GM12864 (cell line): ENCODE measurements at places on chromosomes 7 and 10.

GRCh38 chr7:18655506-18655905 lies 160.0 kb downstream of the HDAC9 start:
- DNase-seq: no peak

GRCh38 chr7:2006231-2006771 lies 226.4 kb downstream of the MAD1L1 start:
- DNase-seq: no peak

DNA sequence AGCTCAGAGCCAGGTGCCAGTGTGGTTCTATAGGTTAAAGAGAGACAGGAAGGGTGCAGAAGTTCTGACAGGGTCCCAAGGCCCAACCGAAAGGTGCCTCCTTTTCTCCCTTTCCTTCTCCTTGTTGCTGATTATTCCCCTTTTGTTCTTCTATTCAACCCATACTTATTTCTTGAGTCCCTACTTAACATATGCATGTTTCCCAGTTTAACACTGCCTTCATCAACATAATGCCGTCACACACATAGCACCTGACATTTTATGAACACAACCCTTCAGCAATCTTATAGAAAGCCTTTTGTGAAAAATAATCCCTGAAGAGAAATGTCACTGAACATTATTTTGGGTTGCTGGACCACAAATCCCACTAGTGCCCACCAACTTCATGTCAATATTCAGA lies 39.1 kb downstream of the SORBS1 start:
- no peak for DNase-seq

DNA sequence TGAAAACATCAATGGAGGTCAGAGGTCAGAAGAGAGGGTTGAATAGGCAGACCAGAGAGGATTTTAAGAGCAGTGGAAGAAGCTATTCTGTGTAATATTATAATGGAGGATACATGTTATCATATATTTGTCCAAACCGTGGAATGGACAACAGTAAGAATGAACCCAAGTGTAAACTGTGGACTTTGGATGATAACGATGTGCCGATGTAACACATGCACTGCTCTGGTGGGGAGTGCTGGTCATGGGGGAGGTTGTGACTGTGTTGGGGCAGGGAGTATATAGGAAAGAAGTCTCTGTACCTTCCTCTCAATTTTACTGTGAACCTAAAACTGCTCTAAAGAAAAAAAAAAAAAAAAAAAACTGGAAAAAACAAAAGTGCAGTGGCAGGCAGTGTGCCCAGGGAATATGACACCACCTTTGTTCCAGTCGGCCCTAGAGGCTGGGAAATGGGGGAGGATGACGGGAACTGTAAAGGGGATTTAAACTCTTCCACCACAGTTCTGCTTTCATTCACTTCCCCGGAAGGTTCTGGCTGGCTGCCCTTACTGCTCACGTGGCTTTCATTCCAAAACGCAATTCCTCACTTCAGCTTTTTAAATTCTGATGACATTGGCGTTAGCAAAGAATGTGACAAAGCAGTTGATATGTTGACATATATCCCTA lies 113.7 kb upstream of the ANKRD1 start:
- DNase-seq: no peak

DNA sequence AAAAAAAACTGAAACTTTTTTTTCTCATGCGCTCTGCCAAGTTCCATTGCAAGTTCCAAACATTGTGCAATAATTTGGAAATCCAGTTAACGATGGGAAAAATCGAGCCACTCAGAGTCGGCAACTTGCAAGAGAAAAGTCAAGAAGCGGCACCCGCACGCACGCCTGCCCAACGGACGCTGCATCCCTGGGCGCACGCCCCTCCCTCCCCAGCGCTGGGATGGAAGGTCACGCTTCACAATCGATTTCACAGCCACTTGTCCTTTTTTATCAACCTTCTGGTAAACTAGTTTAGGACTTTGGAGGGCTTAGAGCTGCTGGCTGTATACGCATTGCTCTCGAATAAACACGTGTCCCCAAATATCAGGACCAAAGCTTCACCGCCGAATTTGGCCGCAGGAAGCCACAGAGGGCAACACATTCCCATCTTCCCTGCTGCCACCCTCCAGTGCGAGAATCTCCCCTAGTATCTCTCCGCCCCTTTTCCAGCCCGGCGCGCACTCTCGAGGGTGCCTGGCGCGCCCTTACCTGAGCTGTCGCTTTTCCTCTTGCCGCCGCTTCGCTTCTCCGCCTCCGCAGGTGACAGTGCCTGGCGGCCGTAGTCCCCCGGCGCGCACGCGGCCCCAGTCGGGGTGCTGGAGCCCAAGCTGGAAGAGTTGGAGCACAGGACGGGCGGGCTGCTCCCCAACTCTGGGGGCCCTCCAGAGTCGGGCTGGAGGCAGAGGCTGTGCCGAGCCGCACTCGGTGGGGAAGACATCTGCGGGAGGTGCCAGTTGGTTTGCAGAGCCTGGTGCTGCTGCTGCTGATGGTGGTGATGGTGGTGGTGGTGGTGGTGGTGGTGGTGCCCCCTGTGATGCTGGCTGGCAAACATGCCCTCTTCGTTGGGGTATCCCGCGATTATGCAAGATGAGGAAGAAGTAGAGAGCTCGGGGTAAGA lies 857 bp downstream of the MEOX2 start:
- no peak for DNase-seq

DNA sequence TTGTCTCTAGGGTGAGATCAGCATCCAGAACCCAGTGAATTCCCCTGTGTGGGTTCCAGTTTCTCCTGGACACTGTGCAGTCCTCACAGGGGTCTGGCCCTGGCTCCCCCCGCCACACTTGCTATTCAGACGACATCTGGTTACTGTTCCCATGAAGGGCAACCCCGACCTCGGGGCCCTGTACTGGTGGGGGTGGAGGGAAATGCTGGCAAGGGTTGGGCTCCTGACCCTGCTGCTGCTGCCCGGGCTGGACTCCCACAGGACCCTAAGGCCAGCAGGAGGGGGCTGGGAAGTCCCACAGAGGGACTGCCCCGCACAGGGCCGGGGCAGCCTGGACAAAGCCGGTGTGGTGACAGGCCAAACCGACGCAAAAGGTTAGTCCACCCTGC lies 768 bp upstream of the CPA1 start:
- DNase-seq: no peak

DNA sequence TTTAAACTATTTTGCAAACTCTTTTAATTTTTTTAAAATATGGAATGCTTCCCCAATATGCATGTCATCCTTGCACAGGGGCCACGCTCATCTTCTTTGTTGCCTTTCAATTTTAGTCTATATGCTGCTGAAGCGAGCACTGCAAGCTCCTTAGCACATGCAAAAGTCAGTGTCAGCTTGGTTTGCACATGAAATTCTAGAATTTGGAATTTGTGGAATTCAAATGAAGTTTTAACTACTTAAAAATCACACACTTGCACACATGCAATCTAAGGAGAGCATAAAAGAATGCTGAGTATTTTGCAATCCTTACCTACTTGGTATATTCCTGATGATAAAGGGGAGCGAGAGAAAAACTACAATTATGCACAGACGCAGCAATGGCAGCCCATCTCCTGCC lies 78.3 kb upstream of the ATP6V0A4 start:
- DNase-seq: no peak

DNA sequence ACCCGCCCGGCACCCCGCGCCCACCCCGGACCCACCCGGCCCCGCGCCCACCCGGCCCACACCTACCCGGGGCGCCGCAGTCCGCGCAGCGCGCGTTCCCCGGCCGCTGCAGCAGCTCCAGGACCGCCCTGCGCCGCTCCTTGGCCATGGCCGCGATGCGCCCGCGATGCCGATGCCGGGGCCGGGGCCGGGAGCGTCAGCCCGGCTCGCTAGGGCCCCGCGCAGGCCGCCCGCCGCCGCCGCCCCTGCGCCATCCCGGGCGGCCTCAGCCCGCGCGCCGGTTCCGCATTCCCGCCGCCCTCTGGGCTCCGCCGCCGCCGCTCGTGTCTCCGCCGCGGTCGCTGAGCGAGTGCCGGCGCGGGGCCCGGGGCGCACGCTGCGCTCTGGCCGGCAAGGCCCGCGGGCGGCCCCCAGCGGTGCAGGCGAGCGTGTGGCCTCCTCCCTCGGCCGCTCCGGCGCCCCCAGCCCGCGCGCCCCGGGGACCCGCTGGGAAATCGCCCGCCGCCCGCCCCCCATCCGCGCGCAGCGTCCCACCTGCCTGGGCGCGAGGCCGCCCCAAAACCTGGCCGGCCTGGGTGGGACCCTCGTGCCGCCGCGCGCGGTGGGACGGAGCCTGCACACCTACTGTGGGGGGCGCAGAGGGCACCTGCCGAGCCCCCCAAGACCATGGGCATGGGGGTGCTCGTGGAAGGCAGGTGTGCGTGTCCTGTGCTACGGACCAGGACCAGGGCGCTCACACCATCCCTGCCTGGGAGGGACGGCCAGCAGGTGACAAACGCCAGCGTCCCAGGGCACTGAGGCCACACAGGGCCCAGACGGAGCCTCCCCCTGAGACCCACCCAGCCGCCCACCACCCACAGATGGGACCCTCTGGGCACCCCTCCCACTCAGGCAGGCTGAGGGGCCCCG lies at the start of gene ADAP1:
Gene ADAP1 (minus strand): TSS at position 351 of the 909 bp plus-strand sequence. CDS start 203 bp downstream, at position 148.
- no peak for DNase-seq

- DNase-seq: no peak
Measured at GRCh38 chr7:128954830-128955802, 17.4 kb downstream of the IRF5 start.

- DNase-seq: no peak
Measured at GRCh38 chr7:89377219-89377618, 581.7 kb upstream of the TEX47 start.

- DNase-seq: no peak
Measured at GRCh38 chr7:106423821-106424475, 139.2 kb upstream of the NAMPT start.

- no peak for DNase-seq
Measured at GRCh38 chr7:133676805-133677370, 424.0 kb downstream of the EXOC4 start.

GRCh38 chr7:39950473-39951225 lies 593 bp downstream of the CDK13 start:
- no peak for DNase-seq

DNA sequence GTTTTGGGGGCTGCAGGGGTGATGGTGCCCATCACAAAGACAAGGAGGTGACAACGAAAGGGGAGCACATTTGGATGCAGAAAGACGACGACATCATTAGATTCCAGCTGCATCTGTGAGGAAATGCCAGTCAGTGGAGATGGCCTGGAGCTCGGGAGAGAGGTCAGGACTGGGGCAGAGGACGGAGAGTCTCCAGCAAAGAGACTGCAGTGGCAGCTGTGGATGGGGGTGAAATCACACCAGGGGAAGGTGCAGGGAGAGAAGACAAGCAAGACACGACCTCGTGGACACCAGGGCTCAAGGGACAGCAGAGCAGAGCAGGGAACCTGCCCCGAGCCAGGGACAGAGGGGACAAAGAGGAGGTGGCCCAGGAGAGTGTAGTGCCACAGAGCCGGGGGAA lies 203.4 kb downstream of the PRPF18 start:
- DNase-seq: no peak

DNA sequence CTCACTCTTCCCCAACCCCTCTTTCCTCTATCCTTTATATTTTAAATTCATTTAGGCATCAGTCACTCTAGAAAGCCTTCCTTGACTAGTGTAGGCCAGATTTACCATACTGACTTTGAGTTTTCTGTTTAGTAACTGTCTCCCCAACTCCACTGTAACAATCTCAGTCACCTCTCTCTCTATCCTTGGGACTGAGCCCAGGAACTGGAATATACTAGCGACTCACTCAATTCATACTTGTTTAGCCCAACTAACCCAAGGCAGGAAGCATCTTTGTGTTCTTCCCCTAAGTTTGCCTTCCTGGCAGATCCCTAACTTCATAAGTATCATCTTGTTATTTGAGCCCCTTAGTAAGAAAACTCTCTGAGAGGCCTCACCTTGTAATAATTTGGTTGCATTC lies 19.1 kb downstream of the PLCE1 start:
- DNase-seq: no peak

GRCh38 chr10:93841961-93842360 lies 51.8 kb upstream of the SLC35G1 start:
- no peak for DNase-seq

GRCh38 chr10:25083546-25084111 lies 67.2 kb downstream of the THNSL1 start:
- no peak for DNase-seq

GRCh38 chr7:101127460-101128039 lies 646 bp downstream of the SERPINE1 start:
- no peak for DNase-seq

DNA sequence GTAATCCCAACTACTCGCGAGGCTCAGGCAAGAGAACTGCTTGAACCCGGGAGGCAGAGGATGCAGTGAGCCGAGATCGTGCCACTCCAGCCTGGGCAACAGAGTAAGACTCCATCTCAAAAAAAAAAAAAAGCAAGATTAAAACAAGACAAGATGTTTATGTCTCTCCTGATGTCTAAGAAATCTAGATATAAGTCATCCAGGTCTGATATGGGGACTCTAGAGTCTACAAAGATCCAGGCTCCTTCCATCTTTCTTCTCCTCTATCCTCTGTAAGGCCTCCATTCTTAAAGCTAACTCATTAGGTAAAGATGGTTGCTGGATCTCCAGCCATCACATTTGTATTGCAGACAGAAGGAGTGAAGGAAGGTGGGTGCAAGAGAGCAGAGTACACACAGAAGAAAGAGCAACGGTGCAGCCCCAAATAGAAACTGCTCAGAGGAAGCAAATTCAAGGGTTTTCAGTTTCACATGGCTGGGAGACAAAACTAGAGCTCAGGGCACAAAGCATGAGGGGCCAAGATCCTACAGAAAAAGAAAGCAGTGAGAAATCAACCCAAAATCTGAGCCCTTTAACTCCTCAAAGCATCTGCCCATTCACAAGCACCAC lies 57.6 kb downstream of the USP6NL start:
- DNase-seq: peak; percentile 83

DNA sequence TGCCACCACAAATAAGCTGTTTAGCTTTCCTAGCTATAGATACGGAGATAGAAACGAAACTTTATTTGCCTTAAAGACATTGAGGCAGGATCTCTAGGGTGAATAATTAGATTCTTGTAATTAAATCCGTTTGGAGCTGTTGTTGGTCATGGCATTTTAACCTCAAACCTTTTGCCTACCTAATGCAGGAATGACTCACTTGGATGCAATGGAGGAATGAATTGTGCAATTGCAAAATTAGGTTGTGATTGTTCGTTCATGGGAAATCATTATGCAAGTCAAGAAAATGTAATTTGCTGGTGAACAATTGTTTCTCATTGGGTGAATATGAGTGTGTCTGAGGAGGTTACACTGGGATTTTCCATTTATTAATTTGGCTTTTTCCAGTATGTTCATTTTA lies 703.5 kb downstream of the GATA3 start:
- DNase-seq: no peak

DNA sequence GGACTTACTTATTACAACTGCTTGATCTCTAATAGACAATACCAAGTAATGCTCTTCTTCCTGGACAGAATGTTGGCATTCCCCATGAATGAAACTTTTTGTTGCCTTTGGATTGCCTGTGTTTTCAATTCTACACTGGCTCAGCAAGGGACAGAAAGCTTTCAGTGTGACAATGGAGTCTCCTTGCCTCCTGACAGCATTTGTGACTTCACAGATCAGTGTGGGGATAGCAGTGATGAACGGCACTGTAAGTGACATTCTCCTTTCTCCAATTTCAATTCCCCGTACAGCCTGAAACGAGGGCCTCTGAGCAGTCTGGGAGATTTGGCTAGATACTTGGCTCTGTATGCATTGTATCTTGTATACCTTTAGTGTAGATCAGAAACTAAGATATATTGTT lies 290 bp downstream of the MALRD1 start:
- DNase-seq: no peak
